ENCODE measurements at places on chromosomes 5 and 9.

GRCh38 chr9:33143241-33143661 lies 23.9 kb downstream of the B4GALT1 start:
- DNase-seq = no peak

GRCh38 chr9:127954831-127955293 lies 17.2 kb upstream of the DPM2 start:
- no peak for DNase-seq

- no peak for DNase-seq
Observed at GRCh38 chr9:134349936-134350335, 23.7 kb downstream of the RXRA start.

GRCh38 chr5:142659405-142659804 lies 26.5 kb downstream of the FGF1 start:
- DNase-seq = no peak

DNA sequence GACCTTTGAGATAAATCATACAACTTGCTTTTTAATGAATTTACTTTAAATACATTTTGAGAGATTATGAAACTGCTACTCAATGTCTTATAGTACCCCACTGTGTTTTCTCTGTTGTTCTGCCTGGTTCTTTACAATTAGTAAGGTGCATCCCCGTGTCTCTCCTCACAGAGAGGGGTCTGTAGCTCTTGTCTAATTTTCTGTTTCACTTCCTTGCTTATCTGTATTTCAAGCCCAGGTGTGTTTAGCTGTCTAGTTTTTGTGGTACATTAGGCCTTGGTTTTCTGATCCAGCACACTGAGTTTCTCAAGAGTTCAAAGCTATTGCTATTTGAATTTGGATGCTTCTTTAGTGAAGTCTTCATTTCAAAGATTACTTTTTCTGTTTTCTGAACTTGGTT lies 105.1 kb downstream of the MAST4 start:
- DNase-seq = no peak

DNA sequence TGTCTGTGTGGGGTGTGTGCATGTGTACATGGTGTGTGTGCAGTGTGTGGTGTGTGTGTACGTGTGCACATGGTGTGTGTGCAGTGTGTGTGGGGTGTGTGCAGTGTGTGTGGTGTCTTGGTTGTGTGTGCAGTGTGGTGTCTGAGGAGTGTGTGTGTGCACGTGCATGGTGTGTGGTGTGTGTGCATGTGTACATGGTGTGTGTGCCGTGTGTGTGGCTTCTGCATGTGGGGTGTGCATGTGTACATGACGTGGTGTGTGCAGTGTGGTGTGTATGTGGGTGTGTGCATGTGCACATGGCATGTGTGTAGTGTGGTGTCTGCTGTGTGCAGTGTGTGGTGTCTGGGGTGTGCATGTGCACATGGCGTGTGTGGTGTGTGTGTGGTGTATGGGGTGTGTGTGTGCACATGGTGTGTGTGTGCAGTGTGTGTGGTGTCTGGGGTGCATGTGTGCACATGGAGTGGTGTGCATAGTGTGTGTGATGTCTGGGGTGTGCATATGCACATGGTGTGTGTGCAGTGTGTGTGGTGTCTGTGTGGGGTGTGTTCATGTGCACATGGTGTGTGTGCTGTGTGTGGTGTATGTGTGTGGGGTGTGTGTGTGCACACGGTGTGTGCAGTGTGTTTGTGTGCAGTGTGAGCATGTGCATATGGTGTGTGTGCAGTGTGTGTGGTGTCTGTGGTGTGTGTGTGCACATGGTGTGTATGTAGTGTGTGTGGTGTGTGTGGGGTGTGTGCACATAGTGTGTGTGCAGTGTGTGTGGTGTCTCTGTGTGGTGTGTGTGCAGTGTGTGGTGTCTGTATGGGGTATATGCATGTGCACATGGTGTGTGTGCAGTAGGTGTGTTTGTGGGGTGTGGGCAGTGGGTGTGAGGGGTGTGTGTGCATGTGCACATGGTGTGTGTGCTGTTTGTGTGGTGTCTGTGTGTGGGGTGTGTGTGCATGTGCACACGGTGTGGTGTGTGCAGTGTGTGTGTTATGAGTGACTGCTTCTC lies 40.6 kb upstream of the ZNG1F start:
- DNase-seq = peak; percentile 5
